Activated CD4-positive, alpha-beta T cell treated with anti-CD3 and anti-CD28 coated beads for 48 hours (primary cell): ENCODE measurements at places on chromosomes 1 and 21.

DNA sequence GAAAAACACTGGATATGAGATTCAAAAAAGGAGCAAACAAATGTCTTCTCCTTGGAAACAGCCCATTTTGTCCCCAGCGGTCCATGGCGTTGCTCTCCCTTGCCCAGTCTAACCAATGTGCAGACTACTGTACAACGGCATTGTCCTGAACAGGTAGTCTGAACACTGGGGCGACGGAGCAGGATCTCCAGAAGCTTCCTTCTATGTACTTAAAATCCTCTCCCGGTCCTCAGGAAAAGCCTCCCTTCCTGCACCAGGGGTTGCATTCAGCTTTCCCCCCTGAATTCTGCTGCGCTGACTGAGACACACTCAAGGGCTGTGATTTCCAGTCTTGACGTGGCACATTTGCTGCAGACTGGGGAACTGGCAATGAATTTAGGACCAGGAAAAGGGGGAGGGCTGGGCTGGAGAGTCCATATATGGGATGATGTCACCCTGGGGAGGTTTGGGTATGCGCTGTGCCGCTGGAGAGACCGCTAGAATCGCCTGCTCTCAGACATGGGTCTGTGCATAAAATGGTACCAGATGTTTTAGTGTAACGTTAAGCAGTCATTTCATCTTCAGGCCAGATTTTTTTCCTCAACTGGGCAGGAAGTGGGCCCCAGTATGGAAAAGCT is 275.9 kb upstream of the C1orf105 start:
- DNase-seq: no peak

DNA sequence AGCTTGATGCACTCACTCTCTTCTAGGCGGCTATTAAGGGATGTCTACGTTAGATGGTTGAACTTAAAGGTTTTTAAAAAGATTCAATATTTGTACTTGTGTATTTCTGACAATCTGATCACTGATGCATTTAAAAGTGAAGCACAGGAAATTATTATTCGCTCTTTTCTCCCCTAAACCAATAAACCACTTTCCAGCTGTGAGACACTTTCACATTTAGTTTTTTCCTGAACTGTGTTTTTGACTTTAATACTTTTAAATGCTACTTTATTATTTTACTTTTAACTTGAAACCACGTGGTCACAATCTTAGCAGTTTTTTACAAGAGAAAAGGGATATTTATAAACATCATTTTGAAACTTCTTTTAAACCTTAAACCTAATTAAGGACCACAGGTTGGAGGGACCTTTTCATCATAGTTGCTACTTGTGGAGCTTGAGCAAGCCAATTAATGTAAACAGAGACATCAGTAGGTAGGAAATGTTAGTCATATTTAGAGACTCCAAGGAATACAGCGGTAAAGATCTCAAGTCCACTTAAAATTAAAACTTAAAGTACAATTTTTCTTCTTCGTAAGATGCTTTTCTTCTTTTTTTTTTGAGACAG is 9.2 kb downstream of the WDR26 start:
- no peak for DNase-seq

DNA sequence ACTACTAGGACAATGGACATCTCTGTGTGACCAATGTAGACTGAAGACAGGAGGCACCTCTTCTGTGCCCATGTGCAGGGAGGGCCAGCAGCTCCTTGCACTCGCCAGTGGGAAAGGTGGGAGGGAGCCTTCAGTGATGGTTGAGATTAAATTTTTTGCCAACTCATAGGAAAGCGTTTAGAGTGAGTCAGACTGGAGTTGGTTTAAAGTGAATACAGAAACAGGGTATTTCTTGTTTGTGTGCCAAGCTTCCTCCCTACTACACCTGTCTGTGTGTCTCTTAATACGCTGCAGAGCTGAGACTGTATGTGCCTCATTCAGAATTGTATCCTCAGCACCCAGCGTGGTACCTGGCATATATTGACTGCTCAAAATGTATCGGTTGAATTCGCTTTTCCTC is 13.5 kb upstream of the COL16A1 start:
- no peak for DNase-seq

GRCh38 chr1:68745011-68745410 is 248.1 kb upstream of the DEPDC1 start:
- no peak for DNase-seq

DNA sequence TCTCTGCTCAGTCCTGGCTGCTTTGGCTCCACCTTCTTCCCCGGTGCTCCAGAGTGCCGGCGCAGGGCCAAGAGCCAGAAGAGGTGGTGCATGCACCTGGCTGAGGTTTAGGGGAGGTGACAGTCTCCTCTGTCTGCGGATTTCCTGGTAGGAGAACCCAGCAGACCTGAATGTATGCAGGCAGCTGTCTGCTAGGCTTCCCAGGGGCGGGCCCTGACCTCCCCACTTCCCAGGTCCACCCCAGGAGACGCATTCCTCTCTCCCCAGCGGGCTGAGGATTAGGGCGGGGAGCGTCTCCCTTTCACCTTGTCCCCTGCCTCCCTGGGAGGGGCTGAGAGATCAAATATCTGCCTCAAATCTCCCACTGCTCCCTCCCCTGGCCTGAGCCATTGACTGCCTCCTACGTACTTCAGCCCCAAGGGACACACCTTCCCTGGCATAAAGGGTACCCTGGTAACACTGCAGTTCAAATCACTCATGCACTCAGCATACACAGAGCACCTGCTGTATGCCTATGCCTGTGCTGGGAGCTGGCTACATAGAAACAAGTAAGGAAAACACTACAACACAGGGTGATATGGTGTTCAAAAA is 27.5 kb downstream of the DMBX1 start:
- DNase-seq: no peak

DNA sequence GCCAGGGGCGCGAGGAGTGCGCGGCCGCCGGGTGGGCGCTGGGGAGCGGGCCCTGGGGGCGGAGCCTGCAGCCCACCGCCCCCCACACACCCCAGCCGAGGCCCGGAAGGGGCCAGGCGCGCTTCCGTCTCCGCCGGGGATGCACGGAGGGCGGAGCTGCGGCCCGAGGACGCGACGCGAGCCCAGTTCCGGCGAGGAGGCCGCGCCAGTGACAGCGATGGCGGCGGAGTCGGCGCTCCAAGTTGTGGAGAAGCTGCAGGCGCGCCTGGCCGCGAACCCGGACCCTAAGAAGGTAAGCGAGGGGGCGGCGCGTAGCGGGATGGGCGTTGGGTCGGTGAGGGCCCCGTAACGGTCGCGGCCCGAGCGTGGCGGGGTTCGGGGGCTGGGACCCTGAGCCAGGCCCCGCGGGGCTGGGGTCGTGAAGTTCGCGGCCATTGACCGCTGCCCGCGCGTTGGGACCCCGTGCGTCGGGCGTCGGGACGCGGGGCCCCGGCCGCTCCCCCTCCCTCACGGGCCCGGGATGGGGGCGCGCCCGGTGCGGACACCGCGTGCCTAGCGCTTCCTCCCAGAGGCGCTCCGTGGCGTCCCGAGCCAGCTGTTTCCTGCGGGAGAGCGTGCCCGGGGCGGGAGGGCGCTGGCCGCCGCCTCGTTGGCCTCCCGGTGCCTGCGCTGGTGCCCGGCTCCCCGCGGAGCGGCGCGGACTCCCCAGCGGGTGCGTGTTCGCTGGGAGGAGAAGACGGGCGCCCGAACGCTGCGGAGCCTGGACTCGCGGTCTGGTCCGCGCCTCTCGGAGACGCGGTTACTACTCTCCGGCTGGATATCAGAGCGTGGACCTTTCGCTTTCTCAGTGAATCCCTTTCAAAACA is at the start of gene ELOA:
TSS of gene ELOA (plus strand) at position 185 of the 866 bp plus-strand sequence. CDS start at position 218, 33 bp downstream.
- DNase-seq: peak; percentile 84

- DNase-seq: no peak
These were observed 63.4 kb downstream of the NPHP4 start for GRCh38 chr1:5928714-5929400.

DNA sequence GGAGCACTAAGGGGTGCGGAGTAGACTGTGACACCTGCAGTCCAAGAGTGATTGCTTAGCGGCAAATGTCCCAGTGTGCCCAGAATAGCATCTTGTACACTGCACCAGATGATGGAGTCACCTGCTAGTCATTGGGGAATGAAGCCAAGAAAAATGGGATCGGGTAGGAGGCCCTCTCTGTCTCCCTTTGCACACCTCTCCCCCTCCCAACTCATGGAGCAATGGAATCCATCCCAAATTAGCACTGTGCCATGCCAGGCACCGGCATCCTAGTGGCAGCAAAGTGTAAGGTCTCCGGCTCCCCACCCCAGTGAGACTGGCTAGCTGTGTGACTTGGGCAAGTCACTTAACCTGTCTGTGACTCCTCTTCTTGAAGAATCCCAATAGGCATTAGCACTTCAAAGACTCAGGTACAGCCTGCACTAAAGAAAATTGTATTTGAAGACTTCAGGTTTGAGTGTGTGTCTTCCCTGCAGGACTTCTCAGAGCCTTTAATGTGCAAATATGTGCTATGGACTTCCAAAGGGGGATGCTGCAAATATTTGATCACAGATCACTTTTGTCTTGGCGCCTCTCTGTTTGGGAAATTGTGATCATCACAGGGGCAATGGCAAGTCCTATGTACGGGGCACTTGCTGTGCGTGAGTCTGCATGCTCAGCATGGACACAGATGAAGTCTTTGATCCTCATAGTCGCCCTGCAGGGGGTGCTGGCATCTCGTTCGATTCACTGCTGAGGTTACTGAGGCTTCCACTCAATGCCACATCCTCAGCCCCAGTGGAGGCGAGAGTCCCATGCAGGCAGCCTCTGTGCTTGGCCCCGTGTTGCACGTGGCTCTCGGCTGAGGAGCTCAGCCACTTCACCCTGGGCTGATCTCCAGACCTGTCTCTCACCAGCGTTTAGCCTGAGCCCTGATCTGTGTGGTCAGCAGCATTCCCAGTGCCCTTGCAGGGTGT is 272.9 kb upstream of the C1orf174 start:
- DNase-seq: peak; percentile 45
